ENCODE measurements at places on chromosomes 11 and 22.

DNA sequence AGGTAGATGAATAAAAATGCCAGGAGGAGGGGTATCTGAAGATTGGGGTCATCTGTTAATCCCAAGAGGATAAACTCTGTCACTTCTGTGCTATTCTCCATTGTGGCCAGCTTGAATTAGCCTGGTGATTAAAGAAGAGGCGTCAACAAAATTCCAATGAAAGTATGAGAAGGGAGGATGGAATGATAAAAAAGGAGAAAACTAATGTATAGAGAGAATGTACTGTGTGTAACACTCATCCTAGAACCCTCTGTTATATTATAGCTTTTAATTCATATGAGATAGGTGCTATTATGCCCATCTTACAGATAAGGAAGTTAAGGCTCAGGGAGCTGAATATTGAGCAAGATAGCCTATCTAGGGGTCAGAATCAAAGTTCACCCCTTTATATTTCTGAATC lies at the start of gene OR5B21:
Gene OR5B21, minus strand, starts transcription at position 101 of the 400 bp plus-strand sequence. Its CDS starts 0 bp downstream, at position 101.
- DNase-seq: no peak

GRCh38 chr11:46918788-46919513 lies 601 bp upstream of the LRP4 start:
- DNase-seq: no peak

DNA sequence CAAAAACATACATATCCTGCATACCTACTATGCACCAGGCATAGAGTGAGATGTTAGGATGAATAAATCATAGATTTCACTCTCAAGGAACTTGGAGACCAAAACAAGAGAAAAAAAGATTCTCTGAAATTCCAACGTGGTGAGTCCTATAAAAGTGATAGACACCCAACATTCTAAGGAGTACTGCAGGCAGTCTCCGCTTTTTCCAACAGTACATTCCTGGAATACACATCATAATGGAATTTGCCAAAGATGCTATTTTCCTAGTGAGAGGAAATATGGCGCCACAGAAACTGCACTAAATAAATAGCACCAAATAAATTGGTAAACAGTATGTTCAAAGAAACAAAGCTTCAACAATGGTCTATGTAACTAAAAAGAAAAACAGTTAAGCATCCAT lies 6.0 kb downstream of the TMEM123 start:
- DNase-seq: no peak

GRCh38 chr22:34973926-34974325 lies 92.0 kb upstream of the ISX start:
- no peak for DNase-seq

DNA sequence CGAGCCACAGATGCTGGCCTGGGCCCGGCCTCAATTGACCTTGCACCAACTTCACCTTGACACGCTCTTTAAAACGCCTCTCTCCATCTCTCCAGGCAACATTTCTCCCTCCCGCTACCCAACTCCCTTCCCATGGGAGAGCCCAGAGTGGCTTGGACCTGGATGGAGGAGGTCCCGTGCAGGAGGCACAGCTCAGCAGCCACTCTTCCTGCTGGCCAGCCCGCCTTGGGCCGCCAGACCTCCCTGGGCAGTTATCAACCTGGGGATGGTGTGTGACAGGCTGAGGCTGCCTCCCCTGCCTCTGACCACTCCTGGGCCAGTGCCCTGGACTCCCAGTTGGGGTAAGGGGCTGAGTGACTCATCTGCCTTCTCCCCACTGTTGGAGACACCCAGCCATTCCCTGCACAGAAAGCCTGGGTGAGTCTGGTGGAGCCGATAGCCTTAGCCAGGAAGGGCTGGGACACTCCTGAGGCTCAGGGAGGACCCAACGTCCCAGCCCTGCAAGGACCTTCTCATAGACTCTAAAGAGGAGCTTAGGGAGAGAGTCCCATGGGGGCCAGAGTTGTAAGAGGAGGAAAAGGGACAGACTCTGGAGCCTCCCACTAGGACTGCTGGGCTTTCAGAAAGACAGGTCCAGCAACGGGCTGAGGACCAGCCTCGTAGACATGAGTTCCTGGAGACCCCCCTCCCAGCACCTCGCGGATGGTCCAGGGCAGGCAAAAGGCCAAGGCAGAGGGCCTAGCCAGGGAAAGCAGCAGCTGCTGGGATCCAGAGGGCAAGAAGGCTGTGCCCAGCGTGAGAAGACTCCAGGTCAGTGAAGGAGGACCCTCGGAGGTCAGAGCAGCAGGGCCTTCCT lies 131.7 kb downstream of the CEP164 start:
- DNase-seq: no peak

DNA sequence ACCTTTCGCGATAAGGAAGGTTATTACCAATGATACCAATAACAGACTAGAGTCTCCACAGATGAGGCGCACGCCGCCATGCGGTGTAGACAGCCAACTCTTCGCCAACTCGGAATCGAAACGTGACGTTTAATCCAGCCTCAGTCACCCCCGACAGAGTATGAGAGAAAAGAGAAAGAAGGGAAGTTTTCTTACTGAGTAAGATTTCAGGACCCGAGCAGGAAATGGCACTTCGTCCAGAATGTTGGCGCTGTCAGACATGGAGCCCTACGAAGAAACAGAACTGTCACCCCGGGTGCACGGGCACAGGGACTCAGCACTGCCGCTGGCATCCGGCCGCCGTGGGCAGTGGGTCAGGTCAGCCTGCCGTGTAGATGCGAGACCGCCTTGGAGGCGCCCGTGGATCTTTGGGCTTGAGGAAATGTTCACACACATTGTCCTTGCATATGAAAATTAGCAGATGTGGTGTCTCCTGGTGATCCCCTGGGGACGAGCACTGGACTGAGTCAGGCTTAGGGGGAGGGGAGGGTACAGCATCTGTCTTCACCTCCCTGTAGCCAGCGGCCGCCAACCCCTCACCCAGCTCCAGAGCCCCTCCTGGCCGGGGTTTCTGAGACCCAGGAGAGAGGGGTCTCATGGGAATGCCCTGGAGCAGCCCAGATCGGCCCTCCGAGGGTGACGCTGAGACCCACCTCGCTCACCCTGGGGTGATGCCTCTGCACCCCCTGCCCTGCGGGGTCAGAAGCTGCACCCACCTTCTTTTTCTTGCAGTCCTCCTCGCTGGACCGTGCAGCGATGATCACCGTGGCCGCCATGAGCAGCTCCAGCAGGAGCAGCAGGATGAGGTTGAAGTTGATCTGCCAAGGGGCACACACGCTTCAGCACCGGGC lies 8.3 kb downstream of the MLC1 start:
- DNase-seq: no peak
